PC-3 (cell line): ENCODE measurements at places on chromosomes 7 and 10. TPM values are rescaled to one million over a fixed set of nuclear protein-coding genes. Genes with fewer than 3 reads are reported as not detected.

GRCh38 chr7:135180122-135180521, 9.6 kb upstream of the CYREN start:
- DNase-seq = no peak

DNA sequence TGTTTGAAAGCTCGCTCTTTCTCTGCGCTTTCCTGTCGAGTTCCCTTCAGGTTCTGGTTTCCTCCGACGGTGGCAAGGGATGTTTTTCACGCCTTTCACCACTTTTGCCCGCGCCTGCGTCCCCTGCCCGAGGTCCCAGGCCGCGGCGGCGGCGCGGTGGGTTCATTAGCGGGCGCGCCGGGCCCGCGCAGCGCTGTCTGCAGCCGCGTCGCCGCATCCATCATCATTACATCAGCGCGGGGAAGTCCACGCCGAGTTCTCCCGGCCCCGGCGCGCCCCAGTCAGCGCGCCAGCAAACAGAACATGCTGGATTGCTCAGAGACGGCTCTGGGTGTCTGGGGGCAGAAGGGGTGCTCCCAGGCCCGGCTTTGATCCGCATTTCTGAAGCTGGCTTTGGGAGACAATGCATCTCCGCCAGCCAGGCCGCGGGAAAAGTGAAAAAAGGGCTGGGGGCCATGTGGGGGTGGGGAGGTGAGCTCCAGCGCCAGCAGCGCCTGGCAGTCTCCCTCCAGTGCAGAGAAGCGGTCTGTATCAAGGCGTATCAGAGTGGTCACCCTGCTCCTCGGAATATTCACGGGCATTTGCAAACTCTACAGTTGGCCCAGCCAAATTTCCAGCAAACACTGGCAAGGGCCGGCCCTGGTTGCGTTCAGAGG, 8.9 kb downstream of the GLI3 start:
- DNase-seq = no peak

- peak; percentile 70 for DNase-seq
Observed at GRCh38 chr7:17523813-17524739, 225.6 kb downstream of the AHR start.

- DNase-seq = peak; percentile 31
Observed at GRCh38 chr10:119687192-119688032, 36.2 kb downstream of the BAG3 start.

DNA sequence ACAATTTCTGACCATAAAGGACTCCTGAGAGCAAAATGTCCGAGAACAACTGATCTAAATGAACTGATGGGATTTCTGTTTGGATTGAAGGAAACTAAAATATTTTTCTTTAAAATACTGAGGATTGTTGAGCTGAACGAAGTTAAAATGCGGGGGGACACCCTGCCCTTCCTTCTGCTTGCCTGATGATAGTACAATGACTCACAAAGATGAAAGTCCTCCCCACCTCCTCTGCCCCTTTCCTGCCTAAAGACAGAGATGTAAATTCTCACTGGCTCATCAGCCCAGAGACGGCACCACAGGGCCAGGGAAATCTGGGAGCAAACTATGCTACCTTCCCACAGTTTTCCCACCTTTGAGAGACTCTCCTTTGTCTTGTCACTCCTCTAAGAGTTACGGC, 180.6 kb downstream of the PHTF2 start:
- DNase-seq = peak; percentile 22

GRCh38 chr7:104790440-104790839, 223.6 kb upstream of the KMT2E start:
- peak; percentile 39 for DNase-seq

DNA sequence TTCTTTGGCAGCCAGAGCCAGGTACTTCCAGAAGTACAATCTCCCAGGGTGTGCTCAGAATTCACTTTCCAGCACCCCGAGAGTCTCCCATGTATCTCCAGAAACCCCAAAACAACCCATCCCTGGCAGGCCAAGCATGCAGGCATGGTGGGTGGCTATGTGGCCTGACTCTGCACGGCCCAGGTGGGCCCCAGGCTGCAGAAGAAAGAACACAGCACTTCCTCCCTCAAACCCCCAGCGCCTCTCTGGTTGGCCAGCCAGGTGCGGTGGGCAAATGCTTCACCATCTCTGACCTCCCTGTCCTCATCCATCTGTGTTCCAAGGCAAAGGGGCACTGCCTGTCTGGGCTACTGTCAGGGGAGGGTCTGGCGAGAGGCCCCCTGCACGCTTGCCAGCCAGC, 100.3 kb downstream of the MKI67 start:
- no peak for DNase-seq

DNA sequence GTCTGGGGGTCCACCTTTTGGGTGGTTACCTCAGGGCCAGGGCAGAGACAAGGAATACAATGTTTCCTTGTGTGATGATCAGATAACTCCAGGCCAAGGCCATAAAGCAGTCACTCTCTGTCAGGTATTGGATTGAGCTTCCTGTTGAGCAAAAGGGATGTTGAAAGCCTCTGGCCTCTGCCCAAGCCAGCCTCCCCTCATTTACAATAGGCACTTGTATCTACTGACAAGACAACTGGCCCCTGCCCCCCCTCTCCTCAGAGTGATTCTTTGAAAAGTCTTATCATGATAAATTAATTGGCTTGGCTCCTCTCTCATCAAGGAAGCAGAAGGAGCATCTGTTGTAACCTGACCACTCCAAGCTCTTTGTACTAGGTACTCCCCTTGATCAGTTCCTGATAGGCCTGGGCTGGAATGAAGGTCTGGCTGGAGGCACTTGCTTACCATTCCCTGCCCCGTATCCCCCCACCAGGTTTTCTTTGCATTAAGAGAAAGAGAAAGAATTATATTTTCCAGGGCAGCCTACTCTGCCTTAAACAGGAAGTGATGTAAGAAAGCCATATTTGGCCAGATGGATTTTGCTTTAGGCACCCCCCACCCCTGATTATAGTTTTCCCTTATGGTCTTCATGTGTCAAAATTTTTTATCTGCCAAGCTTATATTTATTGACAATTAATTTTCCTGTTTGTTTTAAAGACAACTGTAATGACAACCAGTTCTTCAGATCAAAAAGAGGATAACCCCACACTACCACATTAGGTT, 42.1 kb upstream of the HPS1 start:
- DNase-seq = peak; percentile 57

DNA sequence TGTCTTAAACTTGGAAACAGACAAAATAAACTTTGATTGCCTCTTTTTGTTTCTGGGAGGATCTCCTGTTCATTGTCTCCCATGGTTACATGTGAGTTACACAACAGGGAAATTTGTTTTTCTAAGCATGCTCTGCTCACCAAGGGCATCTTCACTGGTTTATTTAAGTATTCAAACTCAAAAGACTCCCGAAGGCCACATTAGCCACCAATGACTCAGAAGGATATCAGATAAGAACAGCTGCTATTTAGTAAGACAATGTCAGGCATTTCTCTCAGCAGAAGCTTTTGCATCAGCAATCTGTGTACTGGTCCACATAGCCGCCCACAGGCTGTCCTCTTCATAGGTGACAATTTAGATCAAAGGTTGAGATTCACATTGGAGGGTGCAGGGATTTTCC, 19.3 kb downstream of the OR6B1 start:
- DNase-seq = peak; percentile 67

- DNase-seq = no peak
Observed at GRCh38 chr10:103549349-103549685, 55.8 kb downstream of the NEURL1 start.

- no peak for DNase-seq
Observed at GRCh38 chr7:44629829-44630522, 23.5 kb downstream of the OGDH start.

DNA sequence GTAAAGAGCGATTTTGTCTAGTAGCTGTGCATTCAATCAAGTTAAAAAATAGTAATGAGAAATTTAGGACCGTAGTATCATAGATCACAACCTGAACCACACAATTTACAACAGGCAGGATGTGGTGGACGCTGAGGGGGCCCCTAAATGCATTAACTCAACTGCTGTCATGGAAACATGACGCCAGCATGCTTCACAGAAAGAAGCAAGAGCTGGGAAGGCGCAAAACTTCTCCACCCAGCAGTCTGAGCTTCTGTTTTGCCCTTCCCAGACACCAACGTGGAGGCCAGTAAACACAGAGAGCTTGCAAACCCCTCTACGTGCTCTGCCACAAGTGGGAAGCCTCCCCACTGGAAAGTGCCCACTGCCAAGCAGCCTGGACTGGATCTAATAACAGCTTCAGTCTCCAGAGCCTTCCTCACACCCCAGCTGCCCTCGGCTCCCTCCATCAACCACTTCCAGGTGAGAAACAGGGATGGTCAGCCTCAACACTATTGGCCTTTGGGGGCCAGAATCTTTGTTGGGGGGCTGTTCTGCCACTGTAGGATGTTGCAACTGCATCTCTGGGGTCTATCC, 151.8 kb downstream of the SFMBT2 start:
- no peak for DNase-seq

GRCh38 chr10:19096501-19097073, 48.0 kb downstream of the MALRD1 start:
- DNase-seq = no peak

DNA sequence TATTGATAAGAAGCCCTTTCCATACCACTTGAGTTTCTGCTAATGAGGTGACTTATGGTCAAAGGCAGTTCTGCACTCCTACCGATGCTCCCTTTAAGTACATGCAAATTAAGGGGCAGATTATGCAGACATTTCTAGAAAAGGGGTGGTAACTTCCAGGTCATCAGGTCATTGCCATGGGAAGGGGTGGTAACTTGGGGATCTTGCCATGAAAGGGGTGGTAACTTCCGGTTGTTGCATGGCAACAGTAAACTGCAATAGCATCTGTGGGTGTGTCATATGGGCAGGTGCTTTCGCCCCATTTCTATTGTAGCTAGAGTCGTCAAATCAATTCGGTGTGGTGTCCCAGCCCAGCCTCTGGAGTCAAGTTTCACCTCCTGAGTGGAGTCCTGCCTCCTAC, 150.9 kb downstream of the UBE2H start:
- no peak for DNase-seq

DNA sequence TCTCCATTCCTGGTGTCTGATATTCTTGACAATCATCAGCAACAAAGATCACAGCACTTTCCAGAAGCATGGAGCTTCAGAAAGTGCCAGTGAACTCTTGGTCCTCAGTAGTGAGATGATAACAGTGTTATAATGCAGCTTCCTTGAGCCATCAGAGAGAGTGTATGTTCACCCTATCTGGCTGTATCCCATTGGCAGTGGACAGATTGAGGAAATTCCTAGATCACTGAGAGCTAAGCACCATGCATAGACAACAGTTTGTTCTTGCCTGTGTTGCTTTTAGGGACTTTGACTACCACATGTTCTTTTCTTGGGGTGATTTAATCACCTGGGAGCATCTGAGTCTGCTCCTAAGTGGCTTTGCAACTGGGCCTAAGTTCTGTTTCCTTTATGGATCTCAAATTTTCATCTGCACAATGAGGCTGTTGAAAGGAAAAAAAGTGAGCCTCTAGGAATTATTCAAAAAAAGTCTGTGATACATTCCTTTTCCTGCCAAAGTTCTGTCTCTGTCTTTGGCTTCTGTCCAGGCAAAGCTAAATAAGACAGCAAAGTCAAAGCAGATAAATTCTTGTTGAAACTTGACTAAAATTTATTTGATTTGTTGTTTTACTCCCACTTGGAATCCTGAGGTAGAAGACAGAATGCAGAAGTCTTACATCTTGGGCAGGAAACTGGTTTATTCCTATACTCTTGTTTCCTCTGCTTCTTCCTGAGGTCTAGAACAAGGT, 14.5 kb upstream of the ZNF282 start:
- DNase-seq = no peak

DNA sequence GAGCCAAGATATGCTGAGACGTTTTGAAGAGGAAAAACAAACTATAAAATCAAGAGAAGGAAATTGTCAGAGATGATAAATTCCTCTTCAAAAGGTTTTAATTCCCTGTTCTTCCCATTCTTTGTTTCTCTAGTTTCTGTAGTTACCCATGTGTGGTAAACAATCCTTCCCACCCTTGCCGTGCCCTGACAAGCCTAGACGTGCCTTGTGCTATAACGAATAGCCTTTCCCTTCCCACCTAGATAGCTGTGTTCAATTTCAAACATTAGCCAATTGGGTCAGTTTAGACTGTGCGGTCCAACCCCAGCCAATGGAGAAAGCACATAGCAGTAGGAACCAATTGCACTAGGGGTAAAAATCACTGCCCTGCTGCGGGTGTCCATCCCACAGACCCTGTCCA, 138.1 kb downstream of the RALA start:
- no peak for DNase-seq

GRCh38 chr10:61410353-61411070, 42.7 kb downstream of the TMEM26 start:
- peak; percentile 31 for DNase-seq

DNA sequence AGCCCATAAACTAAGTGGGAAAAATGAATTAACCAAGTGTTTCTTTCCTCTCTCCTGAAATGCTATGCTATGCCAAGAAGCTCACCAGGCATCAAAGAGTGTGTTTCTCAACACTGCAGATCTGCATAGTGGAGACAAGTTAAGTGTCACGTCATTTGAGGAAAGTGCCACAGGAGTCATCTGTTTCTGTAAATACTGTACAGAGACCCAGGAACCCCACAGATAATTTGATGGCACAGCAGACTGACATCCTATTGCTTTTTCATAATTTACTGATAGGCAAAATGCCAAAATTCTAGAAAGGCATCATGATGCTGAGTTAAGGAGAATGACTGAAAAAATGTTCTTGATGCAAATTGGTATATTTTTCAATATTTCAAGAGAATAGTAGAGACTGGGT, 124.3 kb downstream of the NRCAM start:
- DNase-seq = no peak

DNA sequence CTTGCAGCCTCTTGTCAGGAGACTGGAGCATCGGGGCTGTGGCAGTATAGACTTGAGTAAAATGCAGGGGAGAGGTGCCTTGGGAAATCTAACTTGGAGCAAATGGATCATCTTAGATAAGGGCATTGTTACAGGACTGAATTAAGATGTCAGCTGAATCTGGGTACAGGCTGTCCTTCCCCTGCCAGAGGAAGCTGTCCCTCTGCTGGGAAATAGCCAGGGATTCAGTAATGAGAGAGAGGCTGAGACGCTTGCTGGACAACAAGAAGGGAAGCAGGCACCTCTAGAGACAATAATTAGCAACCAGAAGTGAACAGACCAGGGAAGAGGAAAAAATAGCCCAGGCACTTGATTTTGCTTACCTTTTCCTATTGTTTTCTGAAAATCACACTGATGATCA, 20.7 kb upstream of the RAPGEF5 start:
- DNase-seq = no peak

GRCh38 chr10:5614155-5614721, 52.2 kb downstream of the ASB13 start:
- DNase-seq = peak; percentile 38

- DNase-seq = no peak
Observed at GRCh38 chr10:93473804-93474472, 8.2 kb downstream of the MYOF start.

GRCh38 chr10:61904733-61905725, 3.5 kb downstream of the ARID5B start:
- DNase-seq = peak; percentile 96

- peak; percentile 51 for DNase-seq
Observed at GRCh38 chr10:112307358-112308124, 24.3 kb downstream of the TECTB start.

Gene DYNC1I1
- total RNA-seq = 2.4 and 6.5 TPM in 2 replicates

Gene TRPV6
- total RNA-seq = 0.63 and 1.4 TPM in 2 replicates

Gene SLC39A12
- total RNA-seq = not detected in 2 replicates

Gene STAMBPL1
- 15.7 and 19.5 TPM in 2 replicates for total RNA-seq

Gene SUMF2
- total RNA-seq = 57.4 and 65.6 TPM in 2 replicates

Gene ZNF485
- 1.2 and 1.3 TPM in 2 replicates for total RNA-seq

Gene KCNH2
- 0.84 and 1.6 TPM in 2 replicates for total RNA-seq

Gene CFAP70
- 0.73 and 0.92 TPM in 2 replicates for total RNA-seq

Gene POU6F2
- not detected in 2 replicates for total RNA-seq

Gene LANCL2
- 12.7 and 24.6 TPM in 2 replicates for total RNA-seq

Gene GTF2IRD1
- total RNA-seq = 14.9 and 21.9 TPM in 2 replicates

Gene FAM221A
- total RNA-seq = 0.75 and 5.6 TPM in 2 replicates

Gene MMP21
- not detected in 2 replicates for total RNA-seq

Gene ANKIB1
- total RNA-seq = 25.1 and 32.1 TPM in 2 replicates

Gene FXYD4
- not detected in 2 replicates for total RNA-seq

Gene COL26A1
- not detected in 2 replicates for total RNA-seq

Gene SPDYE3
- not detected in 2 replicates for total RNA-seq

Gene CALHM3
- total RNA-seq = 2.3 and 4.1 TPM in 2 replicates
